NCI-H460 (cell line): ENCODE measurements at places on chromosomes 7 and 10. TPM values are rescaled to one million over a fixed set of nuclear protein-coding genes. Genes with fewer than 3 reads are reported as not detected.

GRCh38 chr10:107546986-107547385 lies 382.5 kb upstream of the SORCS1 start:
- no peak for DNase-seq

DNA sequence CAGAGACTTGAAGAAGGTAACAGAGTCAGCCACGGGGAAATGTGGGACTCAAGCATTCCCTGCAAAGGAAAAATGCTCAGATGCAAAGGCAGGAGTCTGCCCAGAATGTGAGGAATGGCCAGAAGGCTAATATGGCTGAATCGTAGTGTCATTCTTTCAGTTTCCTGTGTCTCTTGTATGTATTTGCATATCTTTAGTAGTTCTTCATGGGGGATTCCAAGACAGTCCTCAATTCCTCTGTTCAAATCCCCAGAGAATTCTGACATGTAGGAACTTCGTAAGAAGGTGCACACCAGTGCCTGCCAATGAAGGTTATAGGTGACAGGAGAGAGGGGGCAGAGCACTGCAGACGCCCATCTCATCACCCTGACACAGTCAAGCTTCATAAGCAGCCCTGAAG lies 154.4 kb downstream of the CACNB2 start:
- DNase-seq: no peak

- no peak for DNase-seq
Observed at GRCh38 chr7:111953611-111954010, 252.6 kb downstream of the DOCK4 start.

GRCh38 chr10:3432081-3432825 lies 259.7 kb upstream of the PITRM1 start:
- DNase-seq: no peak

DNA sequence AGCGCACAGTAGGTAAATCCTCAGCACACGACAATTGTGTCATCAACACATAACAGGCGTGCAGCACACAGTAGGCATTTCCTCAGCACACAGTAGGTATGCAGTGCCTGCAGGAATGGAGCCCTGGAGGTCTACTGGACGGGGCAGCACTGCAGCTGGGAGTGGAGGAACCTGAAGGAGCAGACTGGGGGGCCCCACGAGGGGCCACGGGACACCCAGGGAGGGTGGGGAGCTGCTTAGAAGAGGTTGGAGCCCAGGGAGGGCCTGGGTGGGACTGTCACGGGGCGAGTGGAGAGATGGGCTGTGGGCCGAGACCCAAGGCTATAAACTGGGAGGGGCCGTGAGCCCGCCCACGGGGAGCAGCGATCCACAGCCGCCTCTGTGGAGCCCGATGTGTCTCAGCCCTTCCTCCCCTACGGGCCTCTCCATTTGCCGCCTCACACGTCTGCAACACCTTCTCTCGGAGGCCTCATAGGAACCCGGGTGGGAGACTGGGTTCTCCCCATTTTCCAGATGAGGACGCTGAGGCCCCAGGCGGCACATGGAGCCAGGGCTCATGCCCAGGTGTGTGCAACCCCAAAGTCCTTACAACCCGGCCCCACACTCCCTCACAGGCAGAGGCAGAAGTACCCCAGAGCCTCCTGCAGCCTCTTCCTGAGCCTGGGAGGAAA lies 101.5 kb downstream of the MICALL2 start:
- no peak for DNase-seq

DNA sequence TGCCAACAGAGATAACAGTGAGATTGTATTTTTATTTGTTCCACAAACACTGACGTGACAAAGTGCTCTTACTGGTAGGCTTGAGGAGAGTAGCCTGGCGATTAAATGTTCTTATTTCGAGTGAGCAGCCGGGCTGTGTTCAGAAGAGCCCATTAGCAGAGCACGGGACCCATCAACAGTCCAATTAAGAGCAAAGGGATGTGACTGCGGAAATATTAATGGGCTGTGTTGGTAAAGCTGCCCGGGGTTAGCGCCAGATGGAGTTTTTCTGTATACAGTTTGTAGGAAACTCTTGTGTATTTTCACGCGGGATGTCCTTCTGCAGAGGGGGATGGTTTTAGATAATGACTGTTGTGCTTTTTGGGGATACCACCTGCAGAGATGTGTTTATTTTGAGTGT lies 104.3 kb downstream of the KIAA1217 start:
- no peak for DNase-seq

DNA sequence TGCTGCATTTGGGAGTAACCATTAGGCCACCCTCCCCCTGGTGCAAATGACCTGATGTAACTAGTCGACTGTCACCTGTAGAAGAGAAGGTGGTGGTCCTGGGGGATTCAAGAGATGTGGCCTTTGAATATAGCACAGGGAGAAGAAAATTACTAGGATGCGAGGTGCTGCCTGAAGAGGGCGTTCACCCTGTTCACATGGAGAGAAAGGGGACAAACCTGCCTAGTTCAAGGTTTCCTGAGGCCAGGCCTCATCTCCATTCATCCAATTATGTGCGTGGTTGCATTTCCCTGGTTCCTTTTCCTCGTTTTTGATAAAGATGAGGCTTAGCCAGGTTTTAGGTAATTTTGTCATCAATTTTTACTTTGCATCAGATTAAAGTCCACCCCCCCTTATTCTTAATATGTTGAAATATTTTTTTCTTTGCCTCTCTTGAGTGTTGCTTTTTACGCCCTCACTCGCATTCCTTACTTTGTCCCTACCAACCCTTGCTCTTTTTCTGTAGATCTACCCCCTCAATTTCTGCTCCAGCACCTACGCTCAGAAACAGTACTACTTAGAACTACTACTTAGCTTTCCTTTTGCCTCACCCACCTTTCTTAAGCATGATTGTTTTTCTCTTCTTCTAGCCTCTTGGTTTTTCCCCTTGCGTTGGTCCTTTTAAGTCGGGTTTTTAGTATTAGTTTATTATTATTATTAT lies 13.7 kb downstream of the CLCN1 start:
- no peak for DNase-seq

DNA sequence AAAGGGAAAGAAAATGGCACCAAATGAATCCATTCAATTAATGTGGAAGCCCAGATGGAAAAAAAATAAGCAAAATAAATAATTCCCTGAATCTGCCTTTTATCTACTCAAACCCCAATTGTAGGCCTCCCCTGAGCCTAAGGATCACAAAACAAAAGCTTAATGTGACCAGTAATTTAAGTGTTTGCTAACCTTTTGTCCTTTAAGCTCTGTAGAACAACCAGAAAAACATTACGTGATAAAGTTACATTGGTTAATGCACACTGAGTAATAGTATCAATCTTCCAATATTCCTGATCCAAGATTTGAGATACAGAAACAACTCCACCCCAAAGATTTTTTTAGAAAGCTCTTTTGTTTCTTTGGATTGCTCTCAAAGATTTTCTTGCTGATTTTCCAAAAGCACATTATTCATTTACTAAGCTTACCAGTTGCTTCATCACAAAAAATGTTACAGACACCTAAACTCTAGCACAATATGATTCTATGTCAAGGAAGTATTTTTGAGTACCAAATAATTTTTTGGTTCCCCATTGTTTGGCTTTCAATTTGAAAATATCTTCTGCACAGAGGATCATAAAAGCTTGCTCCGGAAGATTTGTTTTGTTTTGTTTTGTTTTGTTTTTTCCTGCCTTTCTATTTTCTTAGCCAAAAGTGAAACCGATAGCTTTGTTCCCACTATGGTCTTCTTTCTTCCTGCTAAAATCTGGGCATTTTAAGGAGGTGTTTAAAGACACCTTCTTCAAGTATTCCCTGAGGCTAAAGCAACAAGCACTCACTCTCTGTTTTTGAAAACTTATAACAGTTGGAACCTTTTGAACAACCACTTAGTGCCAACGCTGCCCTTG lies 54.2 kb downstream of the TRIL start:
- DNase-seq: no peak

- no peak for DNase-seq
Observed at GRCh38 chr7:24834128-24834798, 77.0 kb upstream of the GSDME start.

GRCh38 chr10:102504179-102504975 lies 605 bp downstream of the SUFU start:
- DNase-seq: no peak

DNA sequence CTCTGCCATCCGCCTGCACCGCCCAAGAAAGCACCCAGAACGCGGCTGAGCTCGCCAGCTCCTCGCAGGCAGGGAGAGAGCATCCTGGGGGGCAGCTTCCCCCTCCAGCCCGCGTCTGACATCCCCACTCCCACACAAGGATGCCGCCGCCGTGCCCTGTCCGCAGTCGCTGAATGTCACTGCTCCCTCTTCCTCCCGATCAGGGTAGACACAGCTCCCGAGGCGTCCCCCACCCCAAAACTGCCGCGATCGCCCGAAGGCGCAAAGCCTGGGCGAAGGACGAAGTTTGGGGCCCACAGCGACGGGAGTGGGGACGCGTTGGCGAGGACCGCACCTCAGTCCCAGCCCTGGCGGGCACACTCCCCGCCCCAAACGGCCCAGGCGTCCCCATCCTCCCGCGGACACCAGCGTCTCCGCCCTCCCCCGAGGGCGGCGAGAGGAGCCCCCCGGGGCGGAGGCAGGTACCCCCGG lies 1.5 kb upstream of the KAT6B start:
- no peak for DNase-seq

DNA sequence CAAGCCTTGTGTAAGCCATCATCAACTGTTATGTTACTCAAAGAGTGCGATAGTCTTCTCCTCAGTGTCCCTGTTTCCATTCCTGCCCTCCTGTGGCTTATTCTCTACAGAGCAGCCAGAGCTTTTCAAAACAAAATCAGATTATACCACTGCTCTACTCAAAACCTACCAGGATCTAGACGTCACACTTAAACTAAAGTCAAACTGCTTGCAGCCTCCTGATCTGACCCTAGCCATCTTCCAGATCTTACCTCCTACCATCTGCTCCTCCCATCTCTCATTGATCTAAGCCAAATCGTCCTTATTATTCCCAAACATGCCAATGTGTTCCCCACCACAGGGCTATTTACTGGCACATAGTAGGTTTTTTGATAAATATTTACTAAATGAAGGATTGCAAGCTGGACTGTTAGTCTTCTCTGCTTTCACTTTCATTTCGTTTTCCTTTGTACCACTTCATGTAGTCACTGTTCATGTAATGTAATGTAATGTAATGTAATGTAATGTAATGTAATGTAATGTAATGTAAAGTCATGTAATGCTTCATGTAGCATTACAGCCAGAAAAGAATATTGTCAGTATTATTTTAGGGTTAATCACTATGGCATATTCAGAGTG lies 116.1 kb downstream of the GPR37 start:
- peak; percentile 1 for DNase-seq

DNA sequence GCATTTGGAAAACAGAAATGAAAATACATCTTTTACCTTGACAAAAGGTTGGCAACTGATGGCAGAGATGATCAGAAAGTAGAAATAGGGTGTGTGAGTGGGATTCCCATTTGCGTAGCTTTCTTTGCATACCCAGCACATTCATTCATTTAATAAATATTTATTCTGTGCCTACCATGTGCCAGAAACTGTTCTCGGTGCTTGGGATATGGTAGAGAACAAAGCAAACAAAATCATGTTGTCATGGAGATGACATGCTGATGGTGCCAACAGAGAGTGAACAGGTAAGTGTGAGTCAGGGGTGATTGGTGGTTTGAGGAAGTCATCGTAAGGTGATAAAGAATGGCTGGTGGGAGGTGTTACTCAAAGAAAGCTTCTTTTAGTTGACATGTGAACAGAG lies 45.4 kb downstream of the CACNB2 start:
- no peak for DNase-seq

GRCh38 chr7:94393246-94394108 lies 1.2 kb upstream of the COL1A2 start:
- no peak for DNase-seq

DNA sequence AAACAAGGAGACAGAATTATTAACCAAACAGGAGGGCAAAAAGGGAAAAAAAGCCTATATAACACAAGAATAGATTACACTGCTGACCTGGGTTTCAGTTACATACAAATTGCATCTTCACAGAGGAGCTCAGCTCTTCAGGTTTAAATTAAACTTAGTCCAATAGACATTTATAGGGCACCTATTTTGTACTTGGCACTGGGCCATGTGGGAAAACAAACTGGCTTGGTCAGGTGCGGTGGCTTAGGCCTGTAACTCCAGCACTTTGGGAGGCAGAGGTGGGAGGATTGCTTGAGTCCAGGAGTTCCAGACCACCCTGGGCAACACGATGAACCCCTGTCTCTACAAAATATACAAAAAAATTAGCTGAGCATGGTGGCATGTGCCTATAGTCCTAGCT lies 62.3 kb upstream of the CCDC6 start:
- no peak for DNase-seq

DNA sequence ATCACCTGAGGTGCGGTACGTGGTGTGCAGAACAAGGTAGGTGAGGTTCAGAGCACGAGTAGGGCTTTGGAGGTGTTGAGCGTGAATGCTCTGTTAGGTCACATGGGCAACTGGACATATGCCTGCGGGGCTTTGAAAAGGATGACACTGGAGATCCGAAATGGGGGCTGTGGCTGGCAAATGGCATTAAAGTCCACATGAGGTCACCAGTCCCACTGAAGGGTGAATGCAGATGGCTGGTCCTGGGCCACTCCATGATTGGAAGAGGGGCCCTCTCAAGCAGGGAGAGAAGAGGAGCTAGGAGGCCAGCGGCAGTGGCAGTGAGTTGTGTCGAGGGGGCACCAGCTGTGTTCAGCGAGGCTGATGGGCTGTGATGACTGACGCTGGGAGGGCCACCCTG lies 254.9 kb upstream of the SHH start:
- DNase-seq: no peak

DNA sequence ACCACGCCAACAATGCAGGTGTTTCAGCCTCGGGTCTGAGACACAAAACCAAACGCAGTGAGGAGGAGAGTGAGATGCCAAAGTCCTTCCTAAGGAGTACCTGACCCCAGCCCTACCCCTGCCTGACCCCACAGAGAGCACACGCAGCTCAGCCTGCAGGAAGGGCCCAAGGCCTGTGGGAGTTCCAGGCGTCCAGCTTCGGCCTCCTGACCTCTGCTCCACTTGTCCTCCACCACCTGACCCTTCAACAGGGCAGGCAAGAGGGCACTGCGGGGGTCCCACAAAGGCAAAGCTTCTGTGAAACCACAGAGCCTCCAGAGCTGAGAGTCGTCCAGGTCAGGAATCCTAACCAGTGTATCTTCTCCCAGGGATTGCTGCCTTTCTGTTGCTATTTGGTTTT lies 122.0 kb upstream of the PPP2R2D start:
- DNase-seq: no peak

DNA sequence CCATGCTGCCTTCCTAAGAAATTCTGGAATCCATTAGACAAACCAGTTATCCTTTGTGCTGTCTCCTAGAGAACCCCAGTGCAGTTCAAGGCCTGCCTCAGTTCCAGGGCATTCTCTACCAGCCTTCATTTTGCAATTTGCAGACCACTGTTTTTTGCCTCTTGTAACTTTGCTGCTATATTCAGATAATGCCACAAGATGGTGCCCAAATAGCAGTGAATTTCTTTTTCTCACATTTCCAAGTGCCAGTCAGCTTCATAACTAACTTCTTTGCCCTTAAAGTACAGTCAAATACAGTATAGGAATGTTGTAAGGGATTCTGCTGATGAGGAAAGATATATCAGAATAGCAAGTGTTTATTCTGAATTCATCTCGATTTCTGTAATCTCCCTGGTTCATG lies 25.2 kb downstream of the LOXL4 start:
- peak; percentile 6 for DNase-seq

- no peak for DNase-seq
Observed at GRCh38 chr10:61318429-61318828, 134.8 kb downstream of the TMEM26 start.

GRCh38 chr10:99730026-99730425 lies 1.9 kb downstream of the COX15 start:
- no peak for DNase-seq

Gene TMEM225B
- total RNA-seq: 0.87 and 1.1 TPM in 2 replicates

Gene STK31
- 3.1 and 3.7 TPM in 2 replicates for total RNA-seq

Gene C10orf67
- total RNA-seq: 0.09 TPM in 1 of 2 replicates, not detected in the other

Gene PCGF5
- total RNA-seq: 49.5 and 51.4 TPM in 2 replicates

Gene GIMAP5
- total RNA-seq: not detected in 2 replicates

Gene GIMAP2
- total RNA-seq: 3.0 and 3.1 TPM in 2 replicates

Gene HOXA5
- 7.5 and 12.8 TPM in 2 replicates for total RNA-seq

Gene ASZ1
- not detected in 2 replicates for total RNA-seq
